ENCODE measurements at places on chromosomes 6 and 20. TPM values are rescaled to one million over a fixed set of nuclear protein-coding genes. Genes with fewer than 3 reads are reported as not detected.

GRCh38 chr20:39117491-39117890 is 155.3 kb downstream of the DHX35 start:
- no peak overlapping the region for H3K4me3 ChIP-seq
- H3K36me3 ChIP-seq = no peaks in the 10 kb centered on the region
- no peaks in the 10 kb centered on the region for H3K4me1 ChIP-seq
- H3K27me3 ChIP-seq = peaks cover 10% of the 10 kb centered on the region
- H3K27ac ChIP-seq = no peak overlapping the region

DNA sequence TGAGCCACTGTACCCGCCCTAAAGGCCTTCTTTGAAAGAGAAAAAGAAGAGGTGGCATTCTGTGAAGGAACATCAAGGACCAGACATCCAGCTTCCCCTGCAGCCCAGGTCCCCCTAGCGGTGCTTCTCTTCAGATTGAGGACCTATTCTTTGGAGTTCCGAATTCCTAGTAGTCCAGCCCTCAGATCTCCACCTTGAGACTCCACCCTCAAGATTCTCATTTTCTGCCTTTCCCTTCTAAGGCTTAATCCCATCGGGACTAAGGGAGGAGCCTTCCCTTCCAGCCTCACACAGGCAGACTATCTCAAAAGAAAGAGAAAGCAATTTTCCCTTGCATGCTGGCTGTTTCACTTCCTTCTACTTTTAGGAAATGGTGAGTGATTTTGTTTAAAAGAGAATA is 32.5 kb downstream of the MUC22 start:
- no peaks in the 10 kb centered on the region for H3K36me3 ChIP-seq
- H3K27me3 ChIP-seq = peaks cover 22% of the 10 kb centered on the region
- H3K4me3 ChIP-seq = no peak overlapping the region
- H3K4me1 ChIP-seq = peaks cover 3% of the 10 kb centered on the region
- no peak overlapping the region for H3K27ac ChIP-seq

Gene SLC24A3
- 4.6 TPM for total RNA-seq

DNA sequence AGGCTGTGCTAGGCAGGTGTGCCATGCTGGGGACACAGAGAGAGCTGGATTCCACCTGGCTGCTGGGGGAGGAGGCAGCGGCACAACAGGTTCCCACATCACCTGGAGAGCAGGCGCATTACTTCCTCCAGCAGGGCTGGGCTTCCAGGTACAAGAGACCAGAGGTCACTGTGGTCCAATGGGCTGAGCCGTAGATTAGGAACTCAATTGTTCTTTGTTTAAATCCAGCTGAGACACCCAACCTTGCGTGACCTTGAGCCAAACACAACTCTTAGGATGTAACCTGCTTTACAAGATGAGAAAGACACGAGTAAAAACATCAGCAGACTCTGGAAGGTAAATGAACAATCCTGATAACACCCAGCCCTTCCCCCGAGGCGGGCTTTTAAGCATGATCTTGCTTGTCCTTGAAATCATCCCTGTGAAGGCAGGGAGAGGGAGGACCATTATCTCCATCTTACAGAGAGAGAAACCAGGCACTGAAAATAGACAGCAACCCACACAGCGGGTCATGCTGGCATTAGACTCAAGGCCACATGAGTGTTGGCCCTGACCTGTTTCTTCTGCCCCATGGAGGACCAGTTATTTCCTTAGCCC is 216.5 kb upstream of the RREB1 start:
- H3K27me3 ChIP-seq = no peaks in the 10 kb centered on the region
- peak; percentile 75 for DNase-seq
- no peaks in the 10 kb centered on the region for H3K36me3 ChIP-seq
- peaks cover 4% of the 10 kb centered on the region for H3K4me1 ChIP-seq

DNA sequence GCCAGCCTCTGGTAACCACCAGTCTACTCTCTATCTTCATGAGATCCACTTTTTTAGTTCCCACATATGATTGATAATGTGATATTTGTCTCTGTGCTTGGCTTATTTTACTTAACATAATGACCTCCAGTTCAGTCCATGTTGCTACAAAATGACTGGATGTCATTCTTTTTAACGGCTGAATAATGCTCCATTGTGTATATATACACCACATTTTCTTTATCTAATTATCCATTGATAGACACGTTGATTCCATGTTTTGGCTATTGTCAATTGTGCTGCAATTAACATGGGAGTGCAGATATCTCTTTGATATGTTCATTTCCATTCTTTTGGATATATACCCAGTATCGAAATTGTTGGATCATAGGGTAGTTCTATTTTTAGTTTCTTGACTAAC is 89.3 kb downstream of the ATRN start:
- H3K36me3 ChIP-seq = no peaks in the 10 kb centered on the region
- DNase-seq = no peak
- no peaks in the 10 kb centered on the region for H3K27me3 ChIP-seq
- no peak overlapping the region for H3K4me3 ChIP-seq
- H3K4me1 ChIP-seq = no peaks in the 10 kb centered on the region

Gene TRIM15
- 5.8 TPM for total RNA-seq

DNA sequence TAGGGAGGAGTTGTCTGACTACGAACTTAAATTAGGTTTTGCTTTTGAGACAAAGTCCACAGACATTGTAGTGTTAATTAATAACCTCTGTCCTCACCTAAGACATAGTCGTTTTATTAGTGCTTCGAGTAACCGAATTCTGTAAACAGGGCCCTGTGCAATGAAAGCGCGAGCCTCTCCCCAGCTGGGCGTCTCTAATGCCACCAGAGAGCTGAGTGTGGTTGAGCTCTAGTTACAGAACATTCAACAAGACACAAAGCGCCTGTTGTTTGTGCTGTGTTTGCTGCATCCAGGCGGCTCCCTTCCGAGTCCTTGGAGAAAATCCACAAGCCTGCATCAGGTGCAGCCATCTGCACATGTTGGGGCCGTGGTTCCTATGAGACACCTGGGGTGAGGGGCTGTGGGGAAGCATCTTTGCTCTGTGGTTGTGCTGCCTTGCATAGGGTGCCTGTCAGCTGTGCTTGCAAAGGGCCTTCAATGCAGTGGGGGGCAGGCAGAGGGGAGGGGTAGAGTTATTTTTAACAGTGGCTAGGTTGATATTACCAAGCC is 63.9 kb downstream of the CD164 start:
- no peak overlapping the region for H3K4me3 ChIP-seq
- peak overlapping the region; percentile 83 for H3K27ac ChIP-seq
- H3K27me3 ChIP-seq = no peaks in the 10 kb centered on the region
- H3K4me1 ChIP-seq = peaks cover 36% of the 10 kb centered on the region
- DNase-seq = peak; percentile 81

GRCh38 chr6:125974214-125974866 is 12.0 kb upstream of the TRMT11 start:
- H3K36me3 ChIP-seq = peaks cover 5% of the 10 kb centered on the region
- no peaks in the 10 kb centered on the region for H3K27me3 ChIP-seq
- no peaks in the 10 kb centered on the region for H3K4me1 ChIP-seq
- DNase-seq = no peak
- H3K27ac ChIP-seq = no peak overlapping the region
- H3K4me3 ChIP-seq = no peak overlapping the region

Gene SPAG4
- total RNA-seq = not detected

DNA sequence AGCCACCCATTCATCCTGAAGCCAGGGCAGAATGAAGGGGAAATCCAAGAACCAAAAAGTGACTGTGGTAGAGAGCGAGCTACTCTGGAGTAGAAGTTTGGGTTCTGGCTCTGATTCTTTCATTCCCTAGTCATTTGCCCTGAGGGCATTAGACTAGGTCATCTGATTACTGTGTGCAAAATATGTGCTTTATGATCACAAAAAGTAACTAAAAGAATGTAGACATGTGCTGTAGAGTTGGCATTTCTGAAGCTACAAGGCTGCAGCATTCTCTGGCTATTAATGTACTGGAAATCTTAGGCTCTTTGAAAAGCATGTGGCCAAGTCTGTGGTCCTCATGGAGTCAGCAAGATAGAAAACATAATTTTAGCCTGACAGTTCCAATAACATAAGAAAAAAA is 94.2 kb downstream of the TBC1D7 start:
- no peaks in the 10 kb centered on the region for H3K4me1 ChIP-seq
- DNase-seq = no peak
- H3K27ac ChIP-seq = no peak overlapping the region
- H3K4me3 ChIP-seq = no peak overlapping the region

Gene RBBP8NL
- total RNA-seq = 3.7 TPM

GRCh38 chr20:11796026-11796425 is 121.7 kb upstream of the BTBD3 start:
- no peaks in the 10 kb centered on the region for H3K27me3 ChIP-seq
- H3K4me1 ChIP-seq = no peaks in the 10 kb centered on the region
- DNase-seq = no peak
- no peak overlapping the region for H3K27ac ChIP-seq
- H3K4me3 ChIP-seq = no peak overlapping the region

Gene BMP6
- total RNA-seq = 12.7 TPM

- no peaks in the 10 kb centered on the region for H3K27me3 ChIP-seq
- H3K4me3 ChIP-seq = no peak overlapping the region
- H3K36me3 ChIP-seq = no peaks in the 10 kb centered on the region
Observed at GRCh38 chr6:20060252-20060651, 152.0 kb downstream of the MBOAT1 start.

DNA sequence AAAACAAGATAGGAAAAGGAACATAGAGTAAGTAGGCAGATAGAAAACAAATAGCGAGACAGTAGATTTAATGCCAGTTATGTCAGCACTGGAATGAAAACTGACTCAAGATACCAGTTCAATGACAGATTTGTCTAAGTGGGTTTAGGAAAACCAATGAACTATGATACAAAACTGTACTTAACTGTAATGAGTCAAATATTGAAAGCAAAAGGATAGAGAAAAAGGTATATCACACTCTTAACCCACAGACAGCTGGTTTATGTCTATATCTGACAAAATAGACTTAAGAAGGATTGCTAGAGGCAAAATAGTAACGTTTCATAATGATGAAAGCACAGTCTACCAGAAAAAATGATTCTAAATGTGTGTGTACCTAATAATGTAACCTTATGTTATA is 38.2 kb downstream of the ATRN start:
- H3K4me1 ChIP-seq = no peaks in the 10 kb centered on the region
- no peaks in the 10 kb centered on the region for H3K27me3 ChIP-seq
- no peaks in the 10 kb centered on the region for H3K36me3 ChIP-seq
- no peak for DNase-seq

DNA sequence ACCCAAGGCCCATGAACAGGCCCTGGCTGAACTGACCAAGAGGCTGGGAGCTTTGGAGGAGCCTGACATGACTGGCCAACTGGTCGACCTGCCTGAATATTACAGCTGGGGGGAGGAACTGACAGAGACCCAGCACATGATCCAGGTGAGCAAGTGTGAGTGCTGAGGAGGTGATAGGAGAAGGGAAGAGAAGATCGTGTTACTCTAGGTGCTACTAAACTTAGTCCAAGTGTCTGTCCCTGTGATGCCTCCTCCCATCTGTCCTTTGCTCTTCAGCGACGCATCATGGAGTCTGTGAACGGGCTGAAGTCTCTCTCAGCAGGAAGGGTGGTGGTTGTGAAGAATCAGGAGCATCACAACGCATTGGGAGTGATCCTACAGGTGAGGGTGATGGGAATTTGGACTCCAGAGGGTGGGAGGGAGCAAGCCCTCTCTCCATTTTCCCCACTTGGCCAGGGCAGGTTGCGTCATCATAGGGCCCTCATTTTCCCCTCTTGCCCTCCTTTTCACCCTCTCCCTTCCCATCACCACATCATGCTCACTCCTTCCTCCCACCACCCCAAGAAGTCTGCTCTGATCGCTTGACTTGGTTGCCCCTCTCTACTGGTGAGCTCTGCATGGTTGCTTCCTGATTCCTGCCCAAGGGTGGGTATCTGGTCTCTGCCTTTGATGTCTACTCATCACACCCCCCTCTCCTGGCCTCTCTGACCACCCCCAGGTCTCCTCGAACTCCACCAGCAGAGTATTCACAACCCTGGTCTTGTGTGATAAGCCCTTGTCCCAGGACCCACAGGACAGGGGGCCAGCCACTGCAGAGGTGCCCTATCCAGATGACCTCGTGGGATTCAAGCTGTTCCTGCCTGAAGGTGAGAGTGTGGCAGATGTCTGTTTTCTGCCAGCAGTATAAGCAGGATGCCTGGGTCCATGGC is 4.7 kb downstream of the DXO start:
- DNase-seq = no peak
- peaks cover 16% of the 10 kb centered on the region for H3K4me1 ChIP-seq
- H3K4me3 ChIP-seq = no peak overlapping the region
- H3K27ac ChIP-seq = no peak overlapping the region

- DNase-seq = peak; percentile 66
- no peaks in the 10 kb centered on the region for H3K36me3 ChIP-seq
- H3K4me1 ChIP-seq = peaks cover 34% of the 10 kb centered on the region
- H3K27ac ChIP-seq = peak overlapping the region; percentile 72
- no peak overlapping the region for H3K4me3 ChIP-seq
Observed at GRCh38 chr6:45445749-45446549, 68.2 kb upstream of the SUPT3H start.

- H3K27ac ChIP-seq = no peak overlapping the region
- no peak for DNase-seq
- H3K4me3 ChIP-seq = no peak overlapping the region
Observed at GRCh38 chr6:125375821-125376220, 74.1 kb upstream of the HDDC2 start.

DNA sequence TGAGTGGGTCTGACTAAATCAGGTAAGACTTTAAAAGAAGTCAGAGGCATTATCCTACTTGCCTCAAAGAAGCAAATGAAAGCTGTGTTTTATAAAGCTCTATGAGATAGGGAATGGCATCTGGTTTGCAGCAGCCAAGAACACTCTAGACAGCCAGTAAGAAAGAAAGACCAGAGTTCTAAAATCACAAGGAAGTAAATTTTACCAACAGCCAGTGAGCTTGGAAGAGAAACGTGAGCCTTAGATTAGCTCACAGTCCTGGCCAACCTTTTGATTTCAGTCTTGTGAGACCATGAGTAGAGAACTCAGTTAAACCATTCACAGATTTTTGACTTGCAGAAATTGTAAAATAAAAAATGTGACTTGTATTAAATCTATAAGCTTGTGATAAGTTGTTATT is 693.0 kb downstream of the EYS start:
- no peaks in the 10 kb centered on the region for H3K4me1 ChIP-seq
- no peaks in the 10 kb centered on the region for H3K27me3 ChIP-seq
- no peaks in the 10 kb centered on the region for H3K36me3 ChIP-seq
- no peak overlapping the region for H3K4me3 ChIP-seq

Gene HRH3
- total RNA-seq = not detected

DNA sequence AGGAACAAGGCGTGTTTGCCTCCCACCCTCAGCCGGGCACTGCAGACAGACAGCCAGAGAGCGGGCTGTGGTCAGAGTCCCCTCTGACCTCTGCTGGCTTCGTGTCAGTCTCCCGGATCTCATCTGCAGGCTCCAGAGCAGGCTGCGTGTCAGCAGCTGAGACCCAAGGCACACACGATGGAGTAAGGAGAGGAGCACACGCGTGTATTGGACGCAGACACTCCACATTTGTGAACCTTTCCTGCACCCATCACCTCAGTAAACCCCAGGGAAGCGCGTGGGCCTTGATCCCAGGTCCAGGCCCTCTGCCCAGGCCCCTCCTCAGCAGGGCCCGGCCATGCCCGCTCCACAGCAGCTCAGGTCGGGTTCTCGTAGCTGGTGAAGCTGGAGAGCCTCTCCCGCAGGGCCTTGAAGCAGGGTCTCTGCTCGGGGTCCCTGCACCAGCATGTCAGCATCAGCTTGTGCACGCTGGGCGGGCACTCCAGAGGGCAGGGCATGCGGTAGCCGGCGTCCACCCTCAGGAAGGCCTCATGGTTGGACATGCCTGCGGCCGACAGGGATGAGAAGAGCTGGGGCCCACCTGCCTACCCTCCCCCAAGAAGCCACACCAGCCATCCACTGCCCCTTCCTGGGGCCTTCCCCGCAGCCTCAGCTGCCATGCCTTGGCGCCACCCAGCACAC is 7.9 kb downstream of the PTK6 start:
- peaks cover 2% of the 10 kb centered on the region for H3K27me3 ChIP-seq
- H3K4me1 ChIP-seq = peaks cover 2% of the 10 kb centered on the region
- no peak overlapping the region for H3K4me3 ChIP-seq
- no peaks in the 10 kb centered on the region for H3K36me3 ChIP-seq

Measured in transverse colon (tissue), 4 donors.